ENCODE measurements at places on chromosomes 2 and 18. TPM values are rescaled to one million over a fixed set of nuclear protein-coding genes. Genes with fewer than 3 reads are reported as not detected.

The AOX1 gene
- 221 TPM for total RNA-seq

The SERPINB3 gene
- not detected for total RNA-seq

The ATF2 gene
- total RNA-seq, result 54.3 TPM

The RAB27B gene
- total RNA-seq, result not detected
